ENCODE measurements at places on chromosomes 3 and 15.

- peak; percentile 40 for DNase-seq
Observed at GRCh38 chr3:111539351-111540331, 2.4 kb upstream of the CD96 start.

GRCh38 chr3:138065949-138066348 lies 49.5 kb downstream of the DZIP1L start:
- no peak for DNase-seq

- peak; percentile 44 for DNase-seq
Observed at GRCh38 chr3:50630877-50631276, 13.9 kb downstream of the MAPKAPK3 start.

DNA sequence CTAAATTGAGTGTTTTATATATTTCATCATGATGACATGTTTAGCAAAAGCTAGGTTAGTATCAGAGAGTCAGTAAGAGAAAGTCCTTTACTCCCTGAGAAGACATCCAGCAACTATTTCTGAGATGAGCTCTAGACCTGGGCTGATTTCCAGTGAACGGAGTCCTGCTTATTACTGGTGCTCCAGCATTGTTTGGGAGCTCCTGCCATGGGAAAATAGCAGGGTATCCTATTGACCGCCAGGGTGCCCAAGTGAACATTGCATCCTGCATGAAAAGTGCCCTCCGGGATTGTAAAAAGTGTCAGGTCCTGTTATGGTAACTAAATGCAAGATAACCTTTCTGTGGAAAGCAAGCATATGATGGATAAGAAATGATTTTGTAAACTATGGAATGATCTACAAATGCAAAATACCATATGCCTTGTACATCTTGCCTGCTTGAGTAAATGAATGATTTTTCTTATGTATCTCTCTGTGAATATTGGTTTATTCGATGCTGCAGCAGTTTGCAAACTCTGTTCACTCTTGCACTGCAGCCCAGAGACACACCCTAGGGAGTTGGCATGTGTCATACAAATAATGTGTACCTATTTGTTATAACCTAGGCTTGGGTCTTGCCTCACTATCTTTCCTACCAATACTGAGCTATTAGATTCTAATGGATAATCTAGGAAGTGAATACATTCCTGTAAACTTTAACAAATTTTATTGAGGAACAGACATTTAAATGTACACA lies 96.7 kb downstream of the IL5RA start:
- no peak for DNase-seq

GRCh38 chr3:141849056-141849815 lies 27.2 kb upstream of the ATP1B3 start:
- no peak for DNase-seq

GRCh38 chr3:172808969-172809546 lies 58.5 kb downstream of the ECT2 start:
- peak; percentile 34 for DNase-seq
